ENCODE measurements at places on chromosomes 1 and 21.

- no peak for DNase-seq
These were observed 1.5 kb downstream of the FABP3 start for GRCh38 chr1:31371121-31371959.

DNA sequence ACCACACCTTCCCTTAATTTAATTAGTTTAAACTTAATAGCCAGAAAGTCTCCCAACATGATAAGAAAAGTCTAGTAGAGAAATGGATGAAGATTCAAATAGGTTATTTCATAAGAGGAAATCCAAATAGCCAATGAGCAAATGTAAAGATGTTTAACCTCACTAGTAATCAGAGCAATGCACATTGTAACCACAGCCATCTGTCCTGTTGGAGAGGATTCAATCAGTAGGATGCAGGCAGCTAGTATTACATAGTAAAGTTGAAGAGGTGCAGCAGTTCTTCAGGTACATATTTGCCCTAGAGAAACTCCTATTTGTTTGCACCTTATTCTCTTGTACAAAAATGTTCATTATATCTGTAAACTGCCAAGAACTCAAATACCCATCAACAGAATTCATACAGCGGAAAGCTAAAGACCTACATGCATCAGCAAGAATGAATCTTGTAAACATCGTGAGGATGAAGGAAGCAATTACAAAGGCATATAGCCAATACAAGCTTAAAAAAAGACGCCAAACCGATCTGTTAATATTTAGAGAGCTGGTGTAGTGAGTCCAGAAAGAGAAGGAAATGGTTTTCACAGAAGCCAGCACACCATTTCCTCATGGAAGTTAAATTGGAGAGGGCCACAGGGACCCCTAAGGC is 27.9 kb downstream of the DIP2A start:
- DNase-seq, result peak; percentile 25

DNA sequence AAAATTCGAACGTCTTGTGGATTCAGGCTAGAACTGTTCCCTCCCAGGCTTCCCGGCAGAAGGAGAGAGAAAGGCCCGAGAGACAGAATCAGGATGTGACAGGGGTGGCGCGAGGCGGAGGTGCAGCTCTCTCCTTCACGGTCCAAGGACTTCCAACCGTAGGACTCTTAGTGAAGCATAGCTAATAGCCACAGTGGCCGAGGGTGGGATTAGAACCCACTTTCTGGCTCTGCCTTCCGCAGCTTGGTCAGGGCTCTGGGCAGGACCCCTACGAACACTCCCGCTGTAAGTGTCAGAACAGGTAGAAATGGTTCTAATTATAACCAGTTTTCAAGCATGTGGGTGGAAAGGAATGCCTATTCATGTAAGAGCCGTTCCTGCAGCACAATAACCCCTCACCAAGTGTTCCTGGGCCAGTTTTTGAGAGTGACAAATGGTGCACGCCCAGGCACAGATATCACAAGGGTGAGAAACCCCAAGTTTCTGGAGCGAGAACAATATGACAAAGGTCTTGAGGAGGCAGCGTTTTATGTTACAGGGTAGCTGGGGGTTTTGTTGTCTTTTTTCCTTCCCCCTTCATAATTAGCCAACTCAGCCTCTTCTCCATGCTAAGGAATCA is 86.4 kb downstream of the SYF2 start:
- no peak for DNase-seq

DNA sequence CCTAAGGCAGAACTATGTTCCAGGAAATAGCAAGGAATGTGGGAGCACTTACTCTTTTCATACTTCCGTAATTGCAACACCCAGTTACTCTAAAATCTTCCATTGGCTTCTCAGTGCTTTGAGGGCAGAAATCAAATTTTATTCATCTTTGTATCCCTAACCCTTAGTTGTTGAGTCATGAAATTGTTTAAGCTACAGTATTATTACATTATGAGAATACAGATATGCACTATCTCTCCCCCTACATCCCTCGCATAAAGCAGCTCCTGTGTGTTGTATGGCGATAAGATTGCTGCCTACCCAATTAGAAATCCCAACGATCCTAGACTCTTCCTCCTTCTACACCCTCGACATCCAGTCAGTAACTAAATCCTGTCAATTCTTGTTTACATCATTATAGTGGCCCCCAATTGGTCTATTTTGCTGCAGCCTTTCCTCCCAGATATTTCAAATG is 2.6 kb downstream of the AIDA start:
- DNase-seq, result no peak

GRCh38 chr1:236875975-236876374 is 80.9 kb downstream of the MTR start:
- no peak for DNase-seq

- no peak for DNase-seq
These were observed 147.0 kb upstream of the ERG start for GRCh38 chr21:38645282-38645681.

DNA sequence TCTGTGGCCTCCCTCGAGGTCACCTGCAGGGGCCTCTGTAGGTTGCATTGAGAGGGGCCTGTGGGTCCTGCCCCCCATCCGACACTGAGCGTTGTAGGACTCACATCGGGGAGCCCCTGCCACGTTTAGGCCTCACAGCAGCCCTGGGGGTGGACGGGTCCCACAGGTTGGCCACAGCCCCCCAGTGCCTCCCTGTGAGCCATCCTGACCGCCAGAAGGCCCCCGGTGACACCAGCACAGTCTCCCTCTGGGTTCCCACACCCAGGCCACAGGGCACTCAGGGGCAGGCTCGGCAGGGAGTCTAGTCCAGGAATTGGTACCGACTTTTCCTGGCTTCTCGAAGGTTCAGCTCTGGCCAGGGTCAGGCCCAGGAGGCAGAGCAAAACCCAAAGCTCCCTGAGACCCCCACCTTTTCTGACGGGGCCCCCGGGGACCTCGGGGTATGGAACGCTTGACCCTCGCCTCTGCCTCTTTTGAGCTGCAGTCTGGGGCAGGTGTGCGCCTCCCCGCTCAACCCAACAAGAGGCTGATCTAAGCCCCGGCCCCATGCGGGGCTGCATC is 13.9 kb upstream of the POFUT2 start:
- peak; percentile 66 for DNase-seq

- no peak for DNase-seq
These were observed 27.2 kb downstream of the UTP25 start for GRCh38 chr1:209855006-209855405.

- peak; percentile 13 for DNase-seq
These were observed 44.5 kb downstream of the LRRC38 start for GRCh38 chr1:13469343-13469742.

GRCh38 chr21:33189237-33189636 is 40.5 kb upstream of the IFNAR2 start:
- DNase-seq, result no peak

DNA sequence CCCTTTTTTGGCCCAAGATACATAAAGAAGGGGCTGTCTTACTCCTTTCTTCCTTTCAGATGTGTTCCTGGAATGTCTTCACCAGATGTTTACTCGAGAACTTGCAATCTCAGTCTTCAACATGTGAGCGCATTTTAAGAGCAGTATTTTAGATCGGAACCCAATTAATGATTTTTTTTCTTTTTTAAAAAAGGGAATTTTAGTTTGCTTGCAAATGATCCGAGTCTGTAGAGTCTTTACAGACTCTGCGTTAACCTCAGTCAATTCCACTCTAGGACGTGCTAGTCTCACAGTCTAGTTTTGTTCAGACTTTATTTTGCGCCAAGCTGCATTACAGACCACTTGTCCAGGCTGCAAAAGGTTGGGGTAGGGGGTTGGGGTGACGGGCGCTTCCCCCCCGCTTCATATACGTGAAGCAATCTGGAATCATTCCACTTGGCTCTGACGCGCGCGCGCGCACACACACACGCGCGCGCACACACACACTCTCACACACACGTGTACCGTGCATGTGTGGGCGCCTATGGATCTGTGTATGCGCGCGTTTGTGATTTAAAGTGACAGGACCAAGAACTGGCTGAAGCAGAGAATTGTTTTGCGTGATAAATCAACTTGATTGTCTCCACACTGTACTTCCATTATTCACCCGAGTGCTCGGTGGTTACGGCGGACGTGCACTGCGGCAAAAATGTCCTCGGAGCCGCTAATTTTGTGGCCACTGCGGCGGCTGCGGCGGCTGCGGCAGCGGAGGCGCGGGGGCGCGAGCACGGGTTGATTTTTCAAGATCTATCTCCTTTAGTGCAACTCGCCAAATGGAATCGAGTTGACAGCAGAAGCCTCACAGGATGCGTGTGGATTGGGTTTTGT is 25.6 kb upstream of the NFIA start:
- peak; percentile 86 for DNase-seq

DNA sequence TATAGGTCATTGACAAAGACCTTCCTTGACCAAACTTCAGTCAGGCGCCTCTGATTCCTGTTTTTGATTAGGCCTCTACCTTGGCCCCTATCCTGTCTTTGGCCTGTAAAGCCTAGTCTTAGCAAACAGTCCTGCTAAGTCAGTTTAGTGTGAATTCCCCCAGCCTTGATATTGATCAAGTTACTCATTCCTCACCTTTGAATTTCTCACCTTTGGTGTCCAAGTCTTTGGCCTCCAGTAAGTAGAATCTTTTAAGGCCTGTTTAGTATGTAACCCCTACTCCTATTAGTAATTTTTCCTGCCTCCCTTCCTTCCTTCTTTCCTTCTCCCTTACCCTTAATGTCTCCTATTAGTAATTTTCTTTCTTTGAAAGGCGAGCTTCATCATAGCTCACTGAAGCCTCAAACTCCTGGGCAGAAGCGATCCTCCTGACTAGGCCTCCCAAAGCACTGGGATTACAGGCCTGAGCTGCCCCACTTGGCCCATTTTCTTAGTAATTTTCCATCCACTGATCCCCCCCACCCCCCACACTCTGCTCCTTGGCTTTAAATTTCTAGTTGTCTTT is 13.0 kb upstream of the ZNF692 start:
- no peak for DNase-seq

DNA sequence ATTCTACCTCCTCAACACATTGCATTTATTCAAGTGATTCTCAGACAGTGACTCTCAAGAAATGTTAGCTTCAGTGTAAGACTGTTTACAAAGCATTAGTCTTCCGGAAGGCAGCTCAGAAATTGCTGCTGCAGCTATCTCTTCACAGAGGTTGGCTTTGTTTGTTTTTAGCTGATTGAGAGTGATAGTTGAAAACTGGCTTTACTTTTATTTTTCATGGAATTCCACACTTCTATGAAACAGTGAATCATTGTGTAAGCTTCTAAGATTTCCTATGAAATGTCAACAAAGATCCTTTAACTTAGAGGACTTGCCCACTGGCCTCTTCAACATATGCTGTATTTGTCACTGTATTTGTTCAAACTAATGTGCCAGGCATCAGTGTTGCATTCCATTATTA is 121.3 kb downstream of the TNNI3K start:
- DNase-seq, result no peak

DNA sequence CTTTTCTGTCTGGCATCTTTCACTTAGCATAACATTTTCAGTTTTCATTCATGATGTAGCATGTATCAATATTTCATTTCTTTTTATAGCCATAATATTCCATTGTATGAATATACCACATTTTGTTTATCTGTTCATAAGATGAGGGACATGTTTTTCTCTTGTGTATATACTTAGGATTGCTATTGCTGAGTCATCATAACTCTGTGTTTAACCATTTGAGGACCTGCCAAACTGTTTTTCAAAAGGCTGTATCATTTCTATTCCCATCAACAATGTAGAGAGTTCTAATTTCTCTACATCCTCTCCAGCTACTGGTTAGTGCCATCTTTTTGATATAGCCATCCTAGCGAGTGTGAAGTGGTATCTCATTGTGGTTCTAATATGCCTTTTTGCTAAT is 26.2 kb downstream of the MPZL1 start:
- no peak for DNase-seq

GRCh38 chr1:205339717-205340116 is 17.0 kb downstream of the KLHDC8A start:
- no peak for DNase-seq

GRCh38 chr1:1946540-1946939 is 27.5 kb upstream of the TMEM52 start:
- DNase-seq, result peak; percentile 59

DNA sequence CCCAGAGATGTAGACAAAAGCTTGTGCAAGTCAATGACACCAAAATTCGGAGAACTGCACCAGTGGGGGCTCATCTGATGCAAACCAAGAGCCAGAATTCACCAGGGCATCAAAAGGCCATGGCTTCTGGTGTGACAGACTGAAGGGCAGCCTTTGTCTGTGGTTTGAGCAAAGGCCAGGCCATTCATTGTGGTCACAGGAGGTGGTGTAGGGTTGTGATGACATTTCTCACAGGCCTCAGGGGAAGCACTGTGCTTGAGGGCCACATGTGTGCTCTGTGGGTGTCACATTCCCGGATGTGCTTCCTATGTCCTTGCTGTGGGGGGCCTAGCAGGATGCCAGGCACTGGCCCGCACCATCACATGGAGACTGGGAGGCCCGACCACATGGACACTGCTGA is 22.5 kb upstream of the KCNE1 start:
- DNase-seq, result no peak

GRCh38 chr1:220787069-220787619 is 431 bp downstream of the MTARC1 start:
- DNase-seq, result no peak

- DNase-seq, result peak; percentile 58
These were observed 3.1 kb upstream of the SELENON start for GRCh38 chr1:25796811-25797458.
